Cortex of kidney (tissue), 1 donor: ENCODE measurements at places on chromosomes 4 and X.

DNA sequence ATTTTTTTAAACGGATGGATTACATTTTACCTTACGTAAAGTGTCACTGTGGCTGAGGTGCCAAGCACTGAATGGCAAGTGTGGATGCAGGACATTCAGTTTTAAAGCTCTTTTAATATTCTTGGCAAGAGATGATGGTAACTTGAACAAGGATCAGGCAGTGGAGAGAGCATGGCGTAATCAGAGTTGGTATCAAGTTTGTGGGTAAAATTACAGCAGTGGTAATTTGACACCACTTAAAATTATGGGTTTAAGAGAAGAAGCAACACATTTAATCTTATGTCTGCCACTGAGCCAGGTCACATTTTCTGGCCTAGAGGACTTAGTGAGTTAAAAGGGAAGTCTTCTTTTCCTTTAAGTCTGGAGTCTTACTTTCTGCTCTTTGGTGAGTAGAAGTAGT is 100.5 kb downstream of the NAA11 start:
- DNase-seq = no peak

DNA sequence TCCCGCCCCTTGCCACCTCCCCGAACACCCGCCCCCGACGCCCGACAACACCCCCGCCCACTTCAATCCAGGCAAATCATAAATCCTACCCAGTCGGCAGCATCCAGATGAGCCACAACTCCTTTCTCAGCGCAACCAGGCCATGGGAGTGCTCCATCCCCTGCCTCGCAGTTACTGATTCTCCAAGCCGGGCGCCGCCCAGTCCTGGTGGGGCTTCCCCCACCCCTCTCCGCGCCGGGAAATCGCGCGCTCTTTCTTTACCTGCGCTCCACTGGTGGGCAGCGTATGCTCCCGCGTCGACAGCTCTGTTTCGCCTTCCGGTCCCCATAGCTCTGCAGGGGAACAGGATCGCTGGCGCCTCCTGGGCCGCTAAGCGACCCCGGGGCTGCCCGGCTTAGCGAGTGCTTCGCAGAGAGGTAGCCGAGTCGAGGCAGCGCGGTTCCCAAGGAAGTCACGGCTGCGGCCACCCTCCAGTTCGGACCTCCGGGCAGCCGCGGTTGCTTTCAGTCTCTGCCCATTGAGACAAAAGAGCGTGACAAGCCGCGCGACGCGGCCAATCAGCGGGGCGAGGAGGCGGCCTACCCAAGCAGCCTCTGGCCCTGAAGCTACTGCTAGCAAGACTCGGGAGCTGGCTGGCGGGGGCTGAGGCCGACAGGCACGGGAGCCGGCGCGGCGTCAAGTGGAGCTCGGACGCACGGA is 43.7 kb upstream of the TMSB15B start:
- no peak for DNase-seq

- no peak for DNase-seq
Measured at GRCh38 chr4:6235012-6235411, 34.6 kb upstream of the WFS1 start.

- DNase-seq = no peak
Measured at GRCh38 chr4:25020236-25020635, 10.5 kb downstream of the LGI2 start.

DNA sequence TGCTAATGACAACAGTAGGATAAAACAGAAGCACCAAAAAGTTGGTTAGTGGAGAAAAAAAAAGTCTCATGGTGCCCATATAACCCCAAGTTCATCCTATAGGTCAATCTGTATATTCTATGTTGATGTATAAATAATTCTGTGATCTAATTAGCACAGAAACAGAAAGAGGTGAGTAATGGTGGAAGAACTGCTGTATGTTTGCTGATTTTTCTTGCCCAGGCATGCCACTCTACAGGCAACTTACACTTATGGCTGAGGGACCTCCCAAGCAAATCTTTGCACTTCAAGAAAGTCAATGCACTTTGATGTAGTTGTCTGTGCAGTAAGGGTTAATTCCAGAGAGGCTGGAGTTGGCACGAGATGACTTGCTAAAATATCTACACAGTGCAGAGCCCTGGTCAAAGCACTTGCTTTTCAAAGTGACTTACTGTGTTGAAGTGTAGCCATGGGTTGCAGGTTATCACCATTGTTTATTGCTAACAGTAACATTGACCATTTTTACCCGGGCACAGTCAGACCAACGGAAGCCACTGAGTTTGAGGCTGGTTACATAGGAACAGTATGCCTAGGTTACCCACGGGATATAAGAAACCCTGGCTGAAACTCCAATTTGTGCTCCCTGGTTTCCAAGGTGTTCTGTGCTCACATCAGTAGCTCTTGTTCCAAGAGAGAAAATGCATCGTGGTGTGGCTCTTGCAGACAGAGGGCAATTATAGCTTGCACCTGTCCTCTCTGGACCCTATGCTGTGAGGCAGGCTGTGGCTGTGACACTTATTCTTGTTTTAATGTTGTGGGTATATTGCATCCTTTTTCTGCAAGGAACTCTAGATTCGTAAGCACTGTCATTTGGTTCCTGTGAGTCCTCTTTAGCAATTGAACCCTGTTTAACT is 141.3 kb upstream of the FTHL17 start:
- no peak for DNase-seq

- DNase-seq = no peak
Measured at GRCh38 chr4:25938787-25939186, 24.8 kb downstream of the SMIM20 start.
